Kidney epithelial cell (primary cell): ENCODE measurements at places on chromosomes 7 and 10. TPM values are rescaled to one million over a fixed set of nuclear protein-coding genes. Genes with fewer than 3 reads are reported as not detected.

NME8 gene
- total RNA-seq, result not detected in 2 replicates

CADPS2 gene
- total RNA-seq, result 6.8 and 8.8 TPM in 2 replicates

GCC1 gene
- 35.0 and 42.1 TPM in 2 replicates for total RNA-seq

TPK1 gene
- total RNA-seq, result 3.8 and 4.0 TPM in 2 replicates

ANKRD30A gene
- total RNA-seq, result not detected in 2 replicates

INMT gene
- total RNA-seq, result not detected in 2 replicates

TMEM270 gene
- not detected in 2 replicates for total RNA-seq

CAMK2G gene
- total RNA-seq, result 12.7 and 18.8 TPM in 2 replicates

CH25H gene
- 0.29 and 0.34 TPM in 2 replicates for total RNA-seq

GSTO2 gene
- 22.0 and 24.0 TPM in 2 replicates for total RNA-seq

TSPAN33 gene
- 18.0 and 22.2 TPM in 2 replicates for total RNA-seq

UCMA gene
- not detected in 2 replicates for total RNA-seq

CHCHD2 gene
- total RNA-seq, result 687 and 735 TPM in 2 replicates

STK31 gene
- 0.58 and 0.89 TPM in 2 replicates for total RNA-seq

DPCD gene
- 29.6 and 51.4 TPM in 2 replicates for total RNA-seq

PRKAR2B gene
- total RNA-seq, result 3.7 and 4.1 TPM in 2 replicates

CYP2C8 gene
- total RNA-seq, result 0.21 TPM in 1 of 2 replicates, not detected in the other

TMEM140 gene
- 0.75 and 1.8 TPM in 2 replicates for total RNA-seq

ALDH18A1 gene
- total RNA-seq, result 50.7 and 51.2 TPM in 2 replicates

ACTL6B gene
- total RNA-seq, result not detected in 2 replicates

CPA2 gene
- total RNA-seq, result not detected in 2 replicates

PITX3 gene
- 0.14 and 0.21 TPM in 2 replicates for total RNA-seq

CAV2 gene
- total RNA-seq, result 42.4 and 53.5 TPM in 2 replicates

KCND2 gene
- 0.27 and 0.29 TPM in 2 replicates for total RNA-seq

TRPV5 gene
- not detected in 2 replicates for total RNA-seq

OR2A42 gene
- 0.07 and 0.08 TPM in 2 replicates for total RNA-seq

KNDC1 gene
- 0.13 and 0.27 TPM in 2 replicates for total RNA-seq

OPN1SW gene
- total RNA-seq, result not detected in 2 replicates

HSPB1 gene
- total RNA-seq, result 138 and 214 TPM in 2 replicates

FXYD4 gene
- not detected in 2 replicates for total RNA-seq

NUTM2E gene
- total RNA-seq, result 1.3 TPM in 1 of 2 replicates, not detected in the other

CTBP2 gene
- total RNA-seq, result 124 and 136 TPM in 2 replicates

EMX2 gene
- total RNA-seq, result 4.1 and 6.1 TPM in 2 replicates

SHTN1 gene
- total RNA-seq, result 12.0 TPM in 2 replicates

FRMPD2 gene
- 0.41 and 0.42 TPM in 2 replicates for total RNA-seq

LIPJ gene
- 0.08 TPM in 1 of 2 replicates, not detected in the other for total RNA-seq

MINDY3 gene
- total RNA-seq, result 19.4 and 22.2 TPM in 2 replicates

SLC13A1 gene
- not detected in 2 replicates for total RNA-seq

ABCC2 gene
- total RNA-seq, result 0.04 and 0.07 TPM in 2 replicates
